Chondrocyte (in vitro differentiated cells): ENCODE measurements at places on chromosomes 5 and 9.

DNA sequence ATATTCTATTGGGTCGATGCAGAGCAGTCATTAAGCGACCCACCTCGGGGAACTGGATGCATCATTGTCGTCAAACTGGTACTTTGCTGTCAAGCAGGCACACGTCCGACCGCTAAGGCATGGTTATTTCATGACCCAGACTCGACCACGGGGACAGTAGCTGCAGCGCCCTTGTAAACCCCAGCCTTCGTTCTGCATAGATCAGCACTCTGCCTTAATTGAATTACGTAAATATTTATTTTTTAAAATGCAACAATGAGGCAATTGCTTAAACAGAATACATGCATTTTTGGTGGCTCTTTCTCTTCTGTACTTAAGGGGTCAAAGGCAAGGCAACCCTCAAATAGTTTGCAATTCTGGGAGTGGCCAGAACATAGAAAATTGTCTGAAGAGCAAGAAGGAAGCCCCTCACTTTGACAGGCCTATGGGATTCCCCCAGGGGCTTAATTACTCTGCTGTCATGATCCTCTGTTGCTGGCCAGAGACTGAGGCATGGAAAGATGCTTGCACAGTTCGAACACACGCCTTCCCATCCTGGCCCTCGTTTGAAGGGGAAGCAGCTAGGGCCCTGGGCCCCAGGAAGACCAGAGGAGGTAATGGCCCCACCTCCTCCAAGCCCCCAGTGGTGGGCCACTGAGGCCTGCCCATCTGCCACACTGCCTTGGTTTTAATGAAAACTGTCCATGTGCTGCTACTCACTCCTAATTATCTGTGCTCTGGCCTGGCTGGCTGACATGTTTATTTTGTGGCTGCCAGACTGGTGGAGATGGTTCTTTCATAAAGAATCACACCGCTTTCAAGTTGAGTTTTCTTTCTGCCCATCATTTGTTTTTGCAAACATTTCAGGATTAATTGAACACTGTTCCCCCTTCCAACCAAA is 169.7 kb upstream of the MAST4 start:
- DNase-seq: no peak

DNA sequence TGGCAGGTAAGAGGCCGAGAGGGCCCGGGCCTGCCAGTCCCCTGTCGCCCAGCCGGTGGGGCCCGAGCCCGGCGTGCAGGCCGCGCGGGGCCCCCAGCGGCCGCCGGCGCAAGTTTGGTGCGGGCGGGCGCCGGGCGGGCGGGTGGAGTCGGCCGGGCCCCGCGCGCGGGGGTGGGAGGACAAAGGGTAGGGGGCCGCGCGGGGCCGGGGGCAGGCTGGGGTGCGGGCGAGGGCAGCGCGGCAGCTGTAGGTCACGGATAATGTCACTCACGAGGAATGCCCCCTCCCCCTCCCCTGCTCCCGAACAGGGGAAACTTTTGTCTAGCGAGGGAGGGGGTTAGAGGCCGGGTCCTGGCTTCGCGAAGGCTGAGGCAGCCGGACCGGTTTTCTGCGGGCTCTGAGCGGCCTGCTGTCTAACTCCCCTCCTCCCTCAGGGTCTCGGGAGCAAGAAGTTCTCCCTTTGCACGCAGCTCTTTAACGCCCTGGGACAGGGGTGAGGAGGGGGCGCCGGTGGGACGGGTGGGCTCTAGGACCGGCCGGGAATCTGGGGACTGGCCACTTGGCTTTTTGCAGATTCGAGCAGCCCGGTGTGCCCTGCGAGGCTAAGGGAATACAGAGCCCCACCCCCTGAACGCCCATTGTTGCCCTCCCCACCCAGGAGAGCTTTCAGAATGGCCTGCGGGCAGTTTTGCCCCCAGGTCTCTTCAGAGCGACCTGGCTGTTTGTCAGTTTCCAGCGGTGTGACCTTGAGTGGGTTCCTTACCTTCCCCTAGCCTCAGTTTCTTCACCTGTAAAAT is 21.3 kb upstream of the NDST1 start:
- DNase-seq: no peak

DNA sequence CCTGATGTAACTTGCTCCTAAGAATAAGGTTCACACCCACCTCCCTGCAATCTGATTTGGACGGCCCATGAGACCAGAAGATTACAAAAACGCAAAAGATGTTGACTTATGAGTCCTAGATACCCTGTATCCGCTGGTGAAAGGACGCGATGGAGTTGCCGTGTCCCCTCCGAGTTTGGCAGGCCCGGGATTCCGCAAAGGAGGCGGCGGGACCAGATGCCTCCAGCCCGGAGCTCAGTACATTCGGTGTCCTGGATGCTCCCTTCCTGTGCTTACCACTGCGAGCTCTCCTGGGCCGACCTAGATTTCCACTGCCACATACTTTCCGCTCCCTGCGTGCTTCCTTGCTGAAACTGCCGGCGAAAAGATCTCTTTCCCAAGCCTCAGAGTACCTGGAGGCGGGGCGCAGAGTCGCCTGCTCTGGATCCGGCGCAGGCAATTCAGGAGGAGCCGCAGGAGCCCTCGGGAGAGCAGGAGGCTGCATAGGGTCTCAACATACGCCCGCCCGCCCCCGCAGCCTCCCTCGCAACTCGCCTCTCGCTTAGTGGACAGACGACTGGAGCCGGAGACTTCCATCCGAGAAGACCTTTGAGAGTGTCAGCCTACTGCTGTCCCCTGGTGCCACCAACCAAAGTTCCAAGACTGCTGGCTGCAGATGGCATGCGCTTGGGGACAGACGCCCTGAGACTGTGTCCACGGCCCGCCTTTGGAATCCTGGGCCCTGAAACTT is 39.8 kb downstream of the ANXA2R start:
- no peak for DNase-seq

- DNase-seq: no peak
These were observed 325.7 kb downstream of the SLF1 start for GRCh38 chr5:94944160-94944559.

DNA sequence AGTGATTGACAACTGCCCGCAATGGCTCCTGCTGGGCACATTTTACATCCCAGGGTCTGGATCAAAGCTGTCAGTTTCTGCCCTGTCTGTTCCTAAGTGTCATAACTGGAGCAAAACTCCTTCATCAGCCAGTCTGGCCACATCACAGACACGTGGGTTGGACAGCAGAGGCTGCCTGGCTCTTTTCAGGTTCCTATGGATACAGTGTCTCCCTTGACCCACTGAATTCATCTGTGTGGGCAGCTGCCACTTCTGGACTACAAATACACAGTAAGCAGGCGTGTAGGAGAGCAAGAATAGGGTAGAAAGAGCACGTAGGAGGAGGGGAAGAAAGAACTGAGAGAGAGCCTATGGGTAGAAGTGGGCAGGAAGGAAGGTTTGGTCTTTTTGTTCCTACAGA is 238.0 kb downstream of the ENC1 start:
- no peak for DNase-seq

DNA sequence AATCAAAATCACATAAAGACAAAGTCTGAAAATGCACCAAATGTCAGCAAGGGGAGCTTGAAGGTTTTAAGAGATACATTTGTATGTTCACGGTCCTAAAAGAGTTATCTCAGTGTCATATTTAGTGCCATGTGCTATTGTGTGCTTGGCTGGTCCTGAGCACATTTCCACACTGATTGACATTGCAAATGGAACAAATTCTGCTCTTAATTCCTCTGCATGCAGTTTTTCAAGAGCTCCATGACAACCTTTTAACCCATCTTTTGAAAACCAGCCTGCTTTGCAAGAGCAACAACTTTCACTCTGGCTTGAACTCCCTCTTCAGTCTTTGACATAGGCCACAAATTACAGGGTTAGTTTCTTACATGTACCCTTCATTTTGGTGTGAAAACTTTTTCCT is 175.4 kb upstream of the ACTBL2 start:
- no peak for DNase-seq

GRCh38 chr5:36613241-36613640 is 6.8 kb downstream of the SLC1A3 start:
- DNase-seq: no peak

DNA sequence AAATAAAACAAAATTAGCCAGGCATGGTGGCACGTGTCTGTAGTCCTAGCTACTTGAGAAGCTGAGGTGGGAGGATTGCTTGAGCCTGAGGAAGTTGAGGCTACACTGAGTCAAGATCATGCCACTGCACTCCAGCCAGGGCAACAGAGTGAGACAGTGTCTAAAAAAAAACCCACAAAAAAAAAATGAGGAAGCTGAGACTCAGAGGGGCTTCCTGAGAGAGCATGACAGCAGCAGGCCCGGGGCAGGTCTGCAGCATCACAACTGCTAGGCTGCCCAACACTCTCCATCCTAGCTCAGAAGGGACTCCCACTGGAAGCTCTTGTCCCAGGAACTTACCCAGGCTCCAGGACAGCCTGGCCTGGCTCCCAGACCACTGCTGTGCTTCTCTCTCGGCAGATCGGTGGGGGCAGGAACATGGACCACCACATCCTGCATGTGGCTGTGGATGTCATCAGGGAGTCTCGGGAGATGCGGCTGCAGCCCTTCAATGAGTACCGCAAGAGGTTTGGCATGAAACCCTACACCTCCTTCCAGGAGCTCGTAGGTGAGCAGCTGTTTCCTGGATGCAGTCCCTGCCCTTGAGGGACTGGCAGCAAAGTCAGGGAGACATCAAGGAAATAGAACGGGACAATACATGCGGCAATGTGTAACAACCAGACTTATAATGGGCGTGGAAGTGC is 19.1 kb downstream of the PTGS1 start:
- DNase-seq: peak; percentile 46

DNA sequence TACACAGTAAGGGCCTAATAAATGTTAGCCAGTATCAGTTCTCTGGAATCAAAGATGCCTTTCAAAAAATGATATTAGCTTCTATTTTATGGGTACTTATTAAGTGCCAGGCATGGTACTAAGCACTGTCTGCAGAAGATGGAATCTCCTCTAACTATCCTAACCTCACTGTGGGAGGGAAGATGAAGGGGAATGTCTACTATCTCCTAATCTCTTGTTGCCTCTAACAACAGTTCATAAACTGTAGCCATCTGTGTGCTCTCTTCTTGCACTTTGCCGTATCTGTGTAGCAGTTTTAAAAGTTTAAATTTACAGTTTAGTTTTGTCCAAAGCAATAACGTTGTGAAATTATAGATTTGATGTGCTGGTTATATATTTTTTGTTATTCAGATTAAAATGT is 99.6 kb upstream of the CCDC112 start:
- DNase-seq: no peak

GRCh38 chr5:137636099-137636498 is 99.8 kb downstream of the KLHL3 start:
- no peak for DNase-seq

DNA sequence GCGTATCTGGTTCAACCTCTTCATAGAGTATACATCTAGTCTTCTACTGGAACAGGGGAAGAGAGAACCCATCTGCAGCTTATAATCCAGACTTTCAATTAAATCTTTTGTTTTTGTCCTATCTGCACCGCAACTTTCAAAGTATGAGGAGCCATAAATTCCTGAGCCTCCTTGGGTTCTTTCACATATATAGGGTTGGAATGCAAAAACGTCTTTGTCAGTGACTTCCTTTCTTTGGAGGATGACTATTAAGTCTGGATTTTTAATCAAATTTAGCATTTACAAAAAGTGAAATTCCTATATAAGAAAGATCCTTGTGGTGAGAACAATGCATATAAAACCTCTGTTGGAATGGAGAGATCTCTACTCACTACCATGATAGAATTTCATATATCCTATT is 370.8 kb downstream of the TMEM38B start:
- no peak for DNase-seq

GRCh38 chr5:36089989-36090388 is 23.3 kb upstream of the UGT3A2 start:
- DNase-seq: no peak
